SJCRH30 (cell line): ENCODE measurements at places on chromosomes 5 and 9. TPM values are rescaled to one million over a fixed set of nuclear protein-coding genes. Genes with fewer than 3 reads are reported as not detected.

GRCh38 chr5:135004376-135004775 is 29.7 kb downstream of the PITX1 start:
- no peaks in the 10 kb centered on the region for H3K27me3 ChIP-seq
- H3K4me3 ChIP-seq = no peak overlapping the region

- no peaks in the 10 kb centered on the region for H3K36me3 ChIP-seq
- H3K4me1 ChIP-seq = peaks cover 8% of the 10 kb centered on the region
- no peak overlapping the region for H3K4me3 ChIP-seq
- H3K27me3 ChIP-seq = no peaks in the 10 kb centered on the region
- DNase-seq = no peak
These were observed 435 bp upstream of the CDX1 start for GRCh38 chr5:150166037-150166649.

TICAM2 gene
- total RNA-seq = 0.10 and 0.13 TPM in 2 replicates

GRCh38 chr9:126536131-126536530 is 77.6 kb upstream of the LMX1B start:
- DNase-seq = peak; percentile 67
- no peaks in the 10 kb centered on the region for H3K27me3 ChIP-seq
- no peak overlapping the region for H3K4me3 ChIP-seq
- peaks cover 59% of the 10 kb centered on the region for H3K4me1 ChIP-seq

DNA sequence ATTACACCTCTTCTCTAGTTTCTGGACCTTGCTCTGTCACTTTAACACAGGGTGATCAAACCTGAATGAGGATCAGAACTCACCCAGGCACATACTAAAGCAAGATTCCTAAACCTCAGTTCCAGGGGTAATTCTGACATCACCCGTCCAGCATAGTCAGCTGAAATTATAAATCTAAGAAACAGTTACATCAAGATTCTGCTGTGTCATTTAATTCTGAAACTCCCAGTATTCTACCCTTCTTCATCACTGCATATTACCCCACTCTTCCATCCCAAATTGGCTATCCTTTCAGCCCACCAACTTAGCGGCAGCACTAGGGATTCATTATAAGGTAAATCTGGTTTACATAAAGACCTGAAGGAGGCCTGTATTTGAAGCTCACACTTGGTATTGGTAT is 64.0 kb downstream of the STX17 start:
- no peak overlapping the region for H3K4me3 ChIP-seq
- H3K4me1 ChIP-seq = peaks cover 9% of the 10 kb centered on the region
- no peaks in the 10 kb centered on the region; the same call in none of the 2 replicates for H3K36me3 ChIP-seq
- H3K27me3 ChIP-seq = no peaks in the 10 kb centered on the region

DNA sequence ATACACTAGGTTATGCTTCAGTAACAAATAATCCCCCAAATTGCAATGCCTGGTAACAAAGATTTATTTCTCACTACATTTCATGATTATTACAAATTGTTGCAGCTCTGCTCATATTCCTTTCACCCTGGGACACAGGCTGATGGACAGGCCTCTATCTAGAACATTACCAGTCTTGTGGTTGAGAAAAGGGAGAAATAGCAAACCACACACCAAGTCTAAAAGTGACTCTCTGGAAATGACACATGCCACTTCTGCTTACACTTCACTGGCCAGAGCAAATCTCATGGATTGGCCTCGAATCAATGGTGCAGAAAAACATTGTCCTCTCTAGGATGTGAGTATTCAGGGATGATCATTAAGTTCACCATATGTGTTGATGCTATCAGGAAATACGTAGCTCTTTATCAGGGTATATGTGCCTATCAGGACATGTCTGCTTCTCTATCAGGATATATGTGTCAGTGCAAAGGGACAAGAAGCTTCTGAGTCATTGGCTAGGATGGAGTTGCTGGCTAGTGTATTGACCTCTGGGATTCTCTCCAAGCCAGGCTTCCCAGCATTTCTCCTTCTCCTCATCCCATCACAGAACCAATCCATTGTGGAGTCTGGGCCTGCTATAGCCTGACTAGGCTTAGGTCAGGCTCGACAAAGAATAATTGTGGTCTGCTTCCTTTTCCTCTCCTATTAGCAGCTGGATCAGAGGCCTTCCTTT is 91.1 kb upstream of the CEP78 start:
- H3K4me1 ChIP-seq = no peaks in the 10 kb centered on the region
- no peak overlapping the region for H3K27ac ChIP-seq
- H3K36me3 ChIP-seq = no peaks in the 10 kb centered on the region
- no peak overlapping the region for H3K4me3 ChIP-seq
- no peak for DNase-seq
- no peaks in the 10 kb centered on the region for H3K27me3 ChIP-seq

- no peak overlapping the region for H3K27ac ChIP-seq
- H3K4me1 ChIP-seq = no peaks in the 10 kb centered on the region
- H3K36me3 ChIP-seq = no peaks in the 10 kb centered on the region
- H3K4me3 ChIP-seq = no peak overlapping the region
These were observed 13.7 kb upstream of the GRIA1 start for GRCh38 chr5:153476767-153477166.

- peaks cover 4% of the 10 kb centered on the region for H3K27me3 ChIP-seq
- H3K27ac ChIP-seq = no peak overlapping the region
- no peaks in the 10 kb centered on the region for H3K36me3 ChIP-seq
- H3K4me1 ChIP-seq = no peaks in the 10 kb centered on the region
- no peak for DNase-seq
These were observed 156.1 kb upstream of the DAB2 start for GRCh38 chr5:39580702-39581453.

DNA sequence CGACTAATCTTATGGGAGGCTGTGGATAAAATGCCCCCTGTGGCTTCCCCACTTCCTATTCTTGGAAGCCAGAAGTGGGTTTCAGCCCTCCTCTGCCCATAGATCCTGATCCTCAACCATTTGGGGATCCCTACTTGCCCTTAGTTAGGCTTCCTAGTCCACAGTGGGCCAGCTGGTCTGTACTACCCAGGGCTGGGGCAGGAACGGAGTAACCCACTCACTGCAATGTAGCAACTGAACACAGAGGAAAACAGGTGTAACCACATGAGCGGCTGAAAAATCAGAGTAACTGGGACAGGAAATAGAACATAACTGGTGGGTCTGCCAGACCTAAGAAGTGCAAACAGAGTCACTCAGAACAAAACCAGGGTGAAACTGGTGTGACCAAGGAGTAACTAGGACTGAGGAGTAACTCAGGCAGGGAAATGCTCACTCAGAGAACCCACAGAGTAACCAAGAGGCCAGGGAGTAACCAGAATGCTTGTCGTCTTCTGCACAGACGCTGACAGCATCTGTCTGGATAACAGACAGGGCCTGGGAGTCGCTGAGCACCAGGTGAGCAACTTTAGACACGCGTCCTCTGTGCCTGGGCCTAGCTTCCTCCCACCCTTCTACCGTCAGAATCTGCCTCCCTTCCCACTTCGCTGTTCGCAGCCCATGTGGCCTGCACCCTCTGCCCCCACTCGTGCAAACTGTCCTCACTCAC is 1.0 kb downstream of the AQP3 start:
- peak overlapping the region; percentile 89 for H3K27ac ChIP-seq
- H3K36me3 ChIP-seq = no peaks in the 10 kb centered on the region
- H3K27me3 ChIP-seq = no peaks in the 10 kb centered on the region
- DNase-seq = peak; percentile 54
- H3K4me1 ChIP-seq = peaks cover 17% of the 10 kb centered on the region
